ENCODE measurements at places on chromosomes 11 and 22.

DNA sequence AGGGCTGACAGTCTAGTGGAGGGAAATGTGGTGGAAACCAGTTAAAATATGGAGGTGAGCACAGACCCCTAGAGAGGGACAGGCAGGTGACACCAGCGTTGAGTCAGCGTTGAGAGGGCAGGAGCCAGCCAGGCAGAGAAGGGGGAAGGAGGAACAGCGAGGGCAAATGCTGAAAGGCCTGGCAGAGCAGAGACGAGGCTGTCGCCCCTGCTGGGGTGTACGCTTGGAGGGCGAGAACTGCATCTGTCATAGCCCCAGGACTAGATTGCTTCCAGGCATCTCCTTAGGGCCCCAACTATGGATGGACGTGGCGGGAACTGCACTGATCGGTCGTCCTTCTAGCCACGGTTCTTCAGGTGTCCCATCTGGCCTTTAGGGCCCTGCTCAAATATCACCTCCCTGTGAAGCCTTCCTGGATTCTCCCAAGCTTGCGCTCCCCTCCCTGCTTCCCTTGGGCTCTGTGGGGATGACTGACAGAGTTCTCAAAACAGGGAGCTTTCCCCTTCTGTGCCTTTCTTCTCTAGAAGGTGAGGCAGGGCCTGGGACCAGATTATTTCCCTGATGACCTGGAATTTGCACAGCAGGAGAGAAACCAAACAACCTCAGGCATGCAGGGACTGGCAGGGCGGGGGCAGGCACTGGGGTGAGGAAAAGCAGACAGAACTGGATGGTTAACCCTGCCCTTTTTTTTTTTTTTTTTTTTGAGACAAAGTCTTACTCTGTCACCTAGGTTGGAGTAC lies 11.1 kb downstream of the SYNGR1 start:
- DNase-seq: no peak

- DNase-seq: no peak
Observed at GRCh38 chr22:25666308-25666707, 75.7 kb upstream of the MYO18B start.

DNA sequence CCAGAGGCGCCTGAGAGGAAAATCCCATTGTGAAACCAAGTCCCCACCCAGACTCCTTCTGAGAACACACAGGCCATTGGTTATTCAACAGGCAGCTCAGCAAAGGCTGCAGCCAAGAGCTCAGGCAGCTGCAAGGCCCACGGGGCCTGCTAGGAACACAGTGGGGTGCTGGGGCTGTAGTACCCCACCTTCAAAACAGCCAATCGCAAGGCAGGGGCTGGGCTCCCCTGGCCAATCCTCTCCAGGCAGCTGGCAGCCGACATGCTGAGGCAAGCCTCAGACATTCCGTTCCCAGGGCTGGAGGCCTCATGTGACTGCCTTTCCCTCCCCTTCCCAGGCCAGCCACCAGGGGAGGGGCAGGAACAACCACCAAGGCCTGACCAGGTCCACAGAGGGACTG lies 6.6 kb downstream of the PRODH start:
- no peak for DNase-seq

- no peak for DNase-seq
Observed at GRCh38 chr11:106503901-106504300, 426.4 kb downstream of the AASDHPPT start.

DNA sequence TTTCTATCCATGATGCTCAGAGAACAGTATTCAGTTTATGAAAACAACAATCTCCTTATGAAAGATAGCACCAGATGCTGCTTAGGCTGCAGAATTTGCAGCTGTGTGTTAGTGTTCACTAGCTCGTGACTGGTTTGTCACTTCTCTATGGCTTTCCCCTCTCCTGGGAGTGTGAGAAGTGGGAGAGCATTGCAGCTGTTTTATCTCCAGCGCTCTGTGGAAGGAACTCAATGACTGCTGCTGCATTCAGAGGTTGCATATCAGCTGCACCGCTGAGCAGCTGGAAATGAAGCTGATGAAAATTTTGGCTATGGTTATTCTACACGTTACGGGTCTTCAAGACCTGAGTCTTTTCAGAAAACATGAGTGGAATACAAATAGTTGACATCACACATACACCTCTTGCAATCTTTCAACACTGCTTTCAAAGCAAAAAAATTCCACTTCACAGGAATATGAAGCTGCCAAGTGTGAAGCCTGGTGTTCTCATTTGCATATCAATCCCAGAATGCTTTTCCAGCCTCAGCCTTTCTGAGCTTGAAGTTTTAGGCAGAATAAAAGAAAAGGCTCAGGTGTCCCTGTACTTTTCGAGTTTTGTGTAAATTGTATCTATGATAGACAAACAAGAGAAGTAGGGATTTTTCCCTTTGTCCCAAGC lies 149.3 kb upstream of the DDI1 start:
- DNase-seq: no peak

DNA sequence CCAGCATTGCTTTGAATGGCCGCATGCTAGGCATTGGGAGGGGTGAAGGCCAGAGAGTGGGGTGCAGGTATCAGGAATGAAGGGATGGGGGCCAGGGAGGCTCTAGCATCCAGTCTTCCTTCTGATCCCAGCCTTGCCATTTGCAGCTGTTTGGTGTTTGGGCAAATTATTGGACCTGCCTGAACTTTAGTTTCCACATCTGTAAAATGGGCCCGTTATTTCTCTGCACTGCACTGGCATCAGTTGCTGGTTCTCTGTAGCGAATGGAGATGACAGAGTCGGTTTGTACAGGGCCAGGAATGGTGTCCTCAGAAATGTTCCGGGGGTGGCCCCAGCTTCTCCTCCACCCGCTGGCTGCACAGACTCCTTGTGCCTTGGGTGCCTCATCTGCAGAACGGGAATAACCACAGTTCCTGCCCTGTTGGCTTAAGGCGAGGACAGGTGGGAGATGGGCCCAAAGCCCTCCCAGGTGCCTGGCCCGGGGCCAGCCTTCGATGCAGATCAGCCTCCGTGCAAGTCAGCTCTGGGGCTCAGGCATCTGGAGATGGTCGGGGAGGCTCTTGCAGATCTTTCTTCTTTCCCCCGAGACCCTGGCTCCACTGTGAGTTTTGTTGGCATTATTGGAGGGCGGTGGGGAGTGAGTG lies 51.4 kb upstream of the SMIM38 start:
- no peak for DNase-seq

DNA sequence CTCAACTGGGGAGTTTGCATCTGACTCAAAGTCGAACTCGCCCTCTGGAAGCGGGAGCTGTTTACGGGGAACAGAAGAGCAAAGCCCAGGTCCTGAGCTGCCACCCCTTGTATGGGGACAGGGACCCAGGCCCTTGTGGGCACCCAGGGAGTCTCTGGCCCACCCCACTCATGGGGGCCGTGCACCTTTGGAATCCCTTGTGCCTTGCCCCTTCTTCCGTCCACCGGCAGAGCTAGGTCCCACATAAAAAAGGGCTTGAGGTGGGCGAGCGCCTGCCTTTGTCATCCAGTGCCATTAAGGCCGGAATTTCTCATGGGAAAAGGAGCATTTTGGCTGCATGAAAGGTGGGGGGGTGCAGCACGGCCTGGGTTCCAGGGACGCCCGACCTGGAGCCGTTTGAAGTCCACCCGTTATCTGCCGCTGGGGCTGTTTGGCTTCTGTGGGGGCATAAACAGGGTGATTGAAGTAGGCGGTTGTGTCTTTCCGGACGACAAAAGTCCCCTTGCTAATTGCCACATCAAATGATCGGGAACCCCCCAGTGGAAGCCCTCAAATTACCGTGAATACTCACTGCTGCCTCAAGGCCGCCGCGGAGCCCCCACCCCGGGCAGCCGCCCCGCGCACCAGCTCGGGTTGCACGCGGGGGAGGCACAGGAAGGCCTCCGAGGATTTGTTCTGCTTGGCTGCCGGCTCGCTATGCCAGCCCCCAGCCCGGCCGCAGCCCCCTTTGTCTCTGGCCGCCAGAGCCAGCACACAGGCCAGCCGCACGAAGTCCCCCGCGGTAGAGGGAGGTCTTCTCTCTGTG lies 49.0 kb upstream of the FGF3 start:
- DNase-seq: no peak

GRCh38 chr11:47991266-47991830 lies 11.0 kb downstream of the PTPRJ start:
- DNase-seq: no peak

DNA sequence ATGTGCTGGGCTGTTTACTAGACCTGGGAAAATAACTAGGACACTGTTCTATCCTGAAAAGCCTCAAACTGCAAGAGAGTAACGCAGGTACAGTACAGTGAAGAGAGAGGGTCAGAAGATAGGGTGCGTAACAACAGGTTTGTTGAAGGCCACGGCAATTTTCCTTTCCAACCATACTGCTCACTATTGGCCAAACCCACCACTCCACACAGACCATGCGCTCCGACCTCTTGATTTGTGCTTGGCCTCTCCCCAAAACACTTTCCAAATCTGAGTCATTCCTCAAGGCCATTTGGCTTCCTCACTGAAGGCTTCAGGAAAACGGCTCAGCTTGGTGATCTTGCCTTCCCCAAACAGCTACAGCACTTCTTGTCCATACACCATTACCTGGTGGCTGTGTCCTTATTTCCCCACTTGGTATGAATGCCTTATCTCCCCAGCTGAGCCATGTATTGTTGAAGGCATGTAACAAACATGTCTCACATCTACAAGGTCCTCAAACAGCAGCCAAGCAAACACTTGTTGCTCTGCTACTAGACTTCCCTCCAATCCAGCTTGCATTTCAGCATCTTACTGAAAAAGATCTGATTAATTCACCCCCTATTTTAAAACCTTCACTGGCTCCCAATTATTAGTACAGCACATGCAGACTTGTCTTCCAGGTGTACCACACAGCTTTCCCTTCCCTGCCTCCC lies 40.9 kb downstream of the TCF20 start:
- DNase-seq: no peak

DNA sequence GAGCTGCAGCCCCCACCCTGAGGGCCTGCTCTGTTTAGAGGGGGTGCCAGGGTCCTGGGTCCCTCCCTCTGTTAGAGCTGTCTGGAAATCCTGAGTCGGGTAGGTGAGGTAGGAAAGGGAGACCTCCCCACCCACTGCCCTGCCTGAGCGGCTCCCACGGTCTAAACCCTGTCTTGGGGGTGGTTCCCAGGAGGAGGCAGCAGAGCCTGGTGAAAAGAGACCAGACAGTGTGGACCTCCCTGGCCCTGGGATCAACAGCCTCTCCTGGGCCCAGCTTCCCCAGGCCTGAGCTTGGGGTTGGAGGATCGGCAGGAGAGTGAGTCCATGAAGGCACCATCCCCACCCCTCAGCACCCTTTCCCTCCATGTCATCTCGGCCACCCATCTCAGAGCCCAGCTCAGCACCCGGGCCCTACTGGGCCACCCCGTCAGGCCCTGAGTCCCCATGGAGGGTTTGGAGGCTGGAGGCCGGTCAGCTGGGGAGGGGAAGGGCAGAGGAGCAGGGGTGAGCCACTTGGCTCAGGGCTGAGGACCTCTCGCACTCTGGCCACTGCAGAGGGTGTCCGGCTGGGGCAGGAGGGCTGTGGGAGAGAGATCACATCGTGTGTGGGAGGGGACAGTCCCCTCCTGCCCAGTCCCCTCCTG lies 37.2 kb downstream of the RTN4R start:
- DNase-seq: no peak

- peak; percentile 82 for DNase-seq
Observed at GRCh38 chr11:65572356-65573051, at the start of gene FAM89B. TSS of gene FAM89B (plus strand) at chr11:65572538. CDS start at chr11:65572670, 132 bp downstream.

DNA sequence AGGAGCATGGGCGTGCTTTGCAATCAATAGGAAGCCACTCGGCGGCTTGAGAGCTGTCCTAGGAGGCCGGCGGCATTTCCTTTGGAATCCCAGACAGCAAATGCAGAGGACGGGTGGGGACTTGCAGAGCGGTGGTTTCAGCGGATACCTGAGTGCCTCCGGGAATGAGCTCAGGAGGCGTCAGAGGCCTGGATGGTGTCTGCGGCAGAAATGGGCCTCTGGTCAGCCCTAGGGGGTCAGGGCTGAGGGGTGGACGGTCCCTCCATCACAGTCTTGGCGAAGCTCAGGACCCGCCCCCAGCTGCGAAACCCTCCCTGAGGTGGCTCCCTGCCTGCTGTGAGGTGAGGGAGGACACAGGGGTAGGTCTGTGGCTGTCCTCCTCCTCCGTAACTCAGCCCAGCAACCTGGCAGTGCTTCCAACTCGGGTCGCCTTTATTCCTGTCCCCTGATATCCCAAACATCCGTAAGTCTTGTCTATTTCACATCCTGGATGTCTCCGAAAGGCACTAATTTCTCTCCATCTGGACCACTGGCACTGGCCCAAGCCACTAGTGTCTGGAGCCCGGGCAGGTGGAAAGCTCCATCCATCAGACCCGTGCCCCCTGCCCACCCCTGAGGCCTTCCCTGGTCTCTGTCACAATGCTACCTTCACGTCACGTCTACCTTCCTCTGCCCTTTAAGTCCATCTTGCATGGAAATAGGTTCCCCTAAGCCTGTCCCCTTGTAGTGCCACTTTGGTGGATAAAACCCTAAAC lies 686.6 kb downstream of the BRD1 start:
- no peak for DNase-seq

DNA sequence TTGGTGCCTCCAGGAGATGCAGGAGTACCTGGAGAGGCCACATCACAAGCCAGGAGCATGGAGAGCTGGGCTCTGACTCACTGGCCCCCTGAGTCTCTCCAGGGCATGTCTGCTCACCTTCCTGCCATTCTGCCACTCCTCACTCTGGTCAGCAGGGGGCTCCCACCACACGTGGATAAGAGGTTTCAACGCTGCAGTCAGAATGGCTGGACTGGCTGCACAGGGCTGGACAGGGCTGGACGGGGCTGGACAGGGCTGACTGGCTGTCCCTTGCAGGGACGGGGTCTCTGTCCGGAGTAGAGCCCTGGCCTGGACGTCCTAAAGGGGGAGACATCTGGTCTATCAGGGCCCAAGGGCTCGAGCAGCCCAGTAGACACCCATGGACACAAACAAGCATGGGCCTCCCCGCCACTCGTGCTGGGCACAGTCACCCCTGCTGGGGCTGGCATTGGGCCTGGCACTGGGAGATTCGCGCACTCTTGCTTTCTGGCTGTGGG lies 34.6 kb downstream of the CYTH4 start:
- DNase-seq: peak; percentile 53

DNA sequence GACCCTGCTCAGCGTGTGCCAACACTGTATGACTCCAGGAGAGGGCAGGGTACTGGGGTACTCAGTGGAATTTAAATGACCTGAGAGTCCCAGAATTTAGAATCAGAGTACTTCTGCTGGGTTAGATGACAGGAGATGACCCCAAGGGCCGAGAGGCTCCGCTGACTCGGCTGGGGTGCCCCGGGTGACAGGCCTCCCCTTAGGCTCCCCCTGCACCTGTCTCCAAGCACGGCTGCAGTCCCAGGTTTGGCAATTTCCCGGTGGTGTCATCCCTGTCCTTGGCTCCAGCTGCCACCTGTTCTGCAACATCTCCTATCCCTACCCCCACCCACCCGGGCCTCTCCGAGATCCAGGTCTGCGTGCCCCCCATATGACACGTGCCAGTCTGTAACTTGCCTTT lies 1.3 kb downstream of the ACTN3 start:
- no peak for DNase-seq

DNA sequence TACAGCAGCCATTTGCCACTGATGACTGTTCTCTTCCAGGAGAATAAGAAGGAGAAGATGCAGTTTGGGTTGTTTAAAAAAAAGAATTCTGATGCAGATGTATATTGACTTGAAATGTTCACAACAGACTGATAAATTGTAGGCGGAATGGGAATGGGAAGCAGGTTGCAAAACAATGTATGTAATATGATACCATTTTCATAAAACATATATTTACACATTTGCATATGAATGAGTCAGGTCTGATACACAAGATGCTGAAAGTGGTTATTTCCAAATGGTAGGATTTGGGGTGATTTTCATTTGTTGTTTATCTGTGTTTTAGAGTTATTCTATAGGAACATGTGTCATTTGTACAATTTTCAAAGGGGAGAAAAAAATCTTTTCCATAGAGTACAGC lies 9.0 kb upstream of the RCN1 start:
- DNase-seq: no peak
